ENCODE measurements at places on chromosomes 4 and X. TPM values are rescaled to one million over a fixed set of nuclear protein-coding genes. Genes with fewer than 3 reads are reported as not detected.

DNA sequence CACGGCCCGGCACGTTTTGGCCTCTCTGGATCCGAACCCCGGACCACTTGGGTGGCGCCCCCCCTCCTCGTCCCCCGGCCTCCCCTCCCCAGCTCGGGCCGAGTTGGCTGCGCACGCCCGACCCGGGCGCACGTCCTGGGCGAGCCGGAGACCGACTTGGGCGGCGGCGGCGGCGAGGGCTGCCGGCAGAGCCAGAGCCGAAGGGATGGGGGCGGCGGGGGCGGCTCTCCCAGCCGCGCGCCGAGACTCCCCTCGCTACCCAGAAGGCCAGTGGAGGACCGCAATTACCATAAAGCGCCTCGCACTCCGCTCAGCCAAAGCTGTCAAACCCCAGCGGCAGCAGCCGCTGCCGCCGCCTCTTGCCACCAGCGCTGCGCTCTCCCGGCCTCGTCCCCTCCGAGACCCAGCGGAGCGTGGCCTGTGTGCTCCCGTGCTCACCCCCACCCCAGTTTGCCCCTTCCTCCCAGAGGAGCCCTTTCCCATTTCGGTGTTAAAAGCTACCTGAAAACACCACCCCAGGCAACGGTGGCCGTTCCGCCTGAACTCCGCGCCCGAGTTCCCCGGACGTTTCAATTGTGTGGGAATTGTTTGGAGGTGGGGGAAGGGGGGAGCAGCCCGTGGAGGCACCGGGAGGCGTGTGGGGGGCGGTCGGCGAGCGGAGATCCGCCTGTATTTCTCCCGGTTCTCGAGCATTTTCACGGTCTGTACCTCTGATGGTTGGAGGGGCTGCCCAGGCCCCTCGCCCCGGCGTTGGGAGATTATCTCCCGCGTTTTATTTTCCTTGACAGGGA is 701 bp upstream of the BCOR start:
- no peaks in the 10 kb centered on the region for H3K27me3 ChIP-seq
- DNase-seq = no peak
- H3K27ac ChIP-seq = peak overlapping the region; percentile 83

- H3K4me3 ChIP-seq = no peak overlapping the region
- DNase-seq = no peak
- no peaks in the 10 kb centered on the region for H3K27me3 ChIP-seq
- no peaks in the 10 kb centered on the region for H3K36me3 ChIP-seq
- H3K27ac ChIP-seq = no peak overlapping the region
These were observed 17.5 kb upstream of the PPP2R2C start for GRCh38 chr4:6489927-6490326.

DNA sequence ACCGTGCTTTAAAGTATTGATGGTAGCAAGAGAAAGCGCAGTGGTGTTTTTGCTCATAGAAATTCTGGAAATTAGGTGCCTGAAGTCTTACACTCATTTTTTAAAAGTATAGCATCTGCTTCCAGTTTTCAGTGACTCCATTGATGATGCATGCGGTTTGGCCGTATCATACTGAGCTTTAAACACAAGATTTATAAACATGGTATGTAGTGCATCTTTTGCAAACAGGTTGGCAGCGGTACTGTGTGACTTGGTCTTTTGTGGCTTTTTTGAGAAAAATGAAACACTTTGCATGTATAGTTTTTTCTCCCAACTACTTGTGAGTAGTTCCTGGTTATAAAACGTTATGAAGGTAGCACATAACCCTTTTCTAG is 2.0 kb downstream of the DDX3X start:
- no peaks in the 10 kb centered on the region for H3K36me3 ChIP-seq
- DNase-seq = no peak
- H3K27ac ChIP-seq = peak overlapping the region; percentile 100
- H3K4me1 ChIP-seq = no peaks in the 10 kb centered on the region
- H3K27me3 ChIP-seq = no peaks in the 10 kb centered on the region

- DNase-seq = no peak
- H3K4me3 ChIP-seq = no peak overlapping the region
- no peak overlapping the region for H3K27ac ChIP-seq
- H3K4me1 ChIP-seq = no peaks in the 10 kb centered on the region
- no peaks in the 10 kb centered on the region for H3K36me3 ChIP-seq
These were observed 96.3 kb downstream of the ZNF827 start for GRCh38 chr4:145842224-145842887.

The CCDC160 gene
- 2.0 TPM for total RNA-seq

The ATOH1 gene
- total RNA-seq = not detected

The NIPAL1 gene
- 9.4 TPM for total RNA-seq

The IL9R gene
- total RNA-seq = 0.33 TPM

Measured in breast epithelium (tissue), 4 donors.